ENCODE measurements at places on chromosomes 1 and 21.
A peak's percentile ranks its signal among the peaks of the same experiment; 100 is the strongest.

- peak; percentile 86 for DNase-seq
Observed at GRCh38 chr1:9721606-9722377, 70.3 kb downstream of the PIK3CD start.

- peak; percentile 54 for DNase-seq
Observed at GRCh38 chr1:71521655-71522264, 440.9 kb upstream of the ZRANB2 start.

GRCh38 chr1:86913399-86913895 is 479 bp downstream of the SELENOF start:
- peak; percentile 37 for DNase-seq

GRCh38 chr1:118947790-118948189 is 40.4 kb downstream of the TBX15 start:
- no peak for DNase-seq

DNA sequence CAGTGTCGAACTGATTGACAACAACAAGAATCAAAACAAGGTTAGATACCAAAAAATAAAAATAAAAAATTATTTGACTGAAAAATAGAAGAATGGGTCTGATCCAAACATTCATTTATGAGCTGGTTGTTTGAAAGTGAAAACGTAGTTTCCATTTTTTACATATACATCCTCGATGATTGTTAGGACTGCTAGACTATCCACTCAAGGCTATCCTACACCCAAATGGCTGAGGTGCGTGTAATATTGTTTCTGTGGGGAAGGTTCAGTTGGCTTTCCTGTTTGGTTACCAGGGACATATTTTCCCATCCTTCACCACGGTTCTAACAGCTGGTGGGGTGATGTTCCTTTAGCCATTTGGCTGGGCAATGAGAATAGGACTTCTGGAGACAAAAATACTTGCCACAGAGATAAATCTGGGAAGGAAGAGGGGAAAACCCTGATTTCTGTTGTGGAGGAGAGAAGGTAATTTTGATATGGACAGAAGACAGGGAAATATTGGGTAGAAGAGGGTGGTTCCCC is 66.3 kb downstream of the MAP3K7CL start:
- DNase-seq = no peak

DNA sequence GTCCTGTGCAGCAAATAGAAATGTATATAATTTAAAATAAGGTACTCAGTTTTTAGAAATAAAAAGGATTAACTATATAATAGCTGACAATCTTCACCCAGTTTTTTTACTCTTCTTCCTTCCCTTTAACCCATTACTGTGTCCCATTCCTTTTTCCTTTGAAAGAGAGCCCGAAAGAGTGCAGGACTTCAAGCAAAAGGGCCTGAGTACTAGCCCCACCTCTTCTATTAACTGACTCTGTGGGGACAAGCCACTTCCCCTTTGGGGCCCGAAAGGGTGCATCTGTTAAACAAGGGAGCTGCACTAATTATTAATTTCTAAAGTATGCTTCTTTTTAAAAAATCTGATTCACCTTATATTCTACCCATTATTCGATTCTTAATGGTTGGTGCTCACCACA is 3.3 kb downstream of the USP24 start:
- DNase-seq = no peak
